Posterior vena cava (tissue), 2 donors: ENCODE measurements at places on chromosomes 1 and 21. TPM values are rescaled to one million over a fixed set of nuclear protein-coding genes. Genes with fewer than 3 reads are reported as not detected.
A peak's percentile ranks its signal among the peaks of the same experiment; 100 is the strongest.

Gene APH1A
- 56.2 TPM for total RNA-seq

DNA sequence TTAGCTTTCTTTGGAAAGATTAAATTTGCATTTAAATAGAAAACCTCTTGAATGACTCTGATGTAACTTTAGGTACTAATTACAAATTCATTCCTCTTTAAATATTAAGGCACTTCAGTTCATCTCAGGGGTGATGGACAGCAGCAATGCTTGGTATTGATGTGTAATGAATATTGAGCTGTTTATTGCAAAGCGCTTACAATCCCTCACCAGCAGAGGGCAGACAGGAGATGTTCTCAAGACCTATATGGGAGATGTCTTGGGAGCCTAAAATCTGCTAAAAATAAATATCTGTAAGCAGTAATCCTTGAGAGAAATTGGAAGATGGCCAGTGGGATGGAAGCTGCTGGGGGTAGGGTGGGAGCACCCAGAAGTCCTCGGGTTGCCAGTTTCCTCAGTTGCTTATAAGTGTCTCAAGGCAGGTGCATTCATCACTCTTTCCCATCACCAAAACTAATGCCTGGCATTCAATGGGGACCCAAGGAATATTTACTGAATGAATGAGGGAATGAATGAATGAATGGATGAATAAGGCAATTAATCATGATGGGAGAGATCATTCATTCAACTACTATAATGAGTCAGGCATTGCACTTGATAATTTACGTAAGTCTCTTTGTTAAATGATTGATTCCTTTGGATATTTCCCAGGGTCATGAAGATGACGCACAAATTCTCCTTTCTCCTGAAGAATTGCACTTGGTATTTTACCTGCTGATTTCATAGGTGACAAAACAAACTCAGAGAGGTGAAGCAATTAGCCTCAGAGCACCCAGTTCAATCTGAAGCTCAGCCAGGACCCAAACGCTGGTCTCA, 2.3 kb downstream of the KLHDC8A start:
- DNase-seq = no peak

DNA sequence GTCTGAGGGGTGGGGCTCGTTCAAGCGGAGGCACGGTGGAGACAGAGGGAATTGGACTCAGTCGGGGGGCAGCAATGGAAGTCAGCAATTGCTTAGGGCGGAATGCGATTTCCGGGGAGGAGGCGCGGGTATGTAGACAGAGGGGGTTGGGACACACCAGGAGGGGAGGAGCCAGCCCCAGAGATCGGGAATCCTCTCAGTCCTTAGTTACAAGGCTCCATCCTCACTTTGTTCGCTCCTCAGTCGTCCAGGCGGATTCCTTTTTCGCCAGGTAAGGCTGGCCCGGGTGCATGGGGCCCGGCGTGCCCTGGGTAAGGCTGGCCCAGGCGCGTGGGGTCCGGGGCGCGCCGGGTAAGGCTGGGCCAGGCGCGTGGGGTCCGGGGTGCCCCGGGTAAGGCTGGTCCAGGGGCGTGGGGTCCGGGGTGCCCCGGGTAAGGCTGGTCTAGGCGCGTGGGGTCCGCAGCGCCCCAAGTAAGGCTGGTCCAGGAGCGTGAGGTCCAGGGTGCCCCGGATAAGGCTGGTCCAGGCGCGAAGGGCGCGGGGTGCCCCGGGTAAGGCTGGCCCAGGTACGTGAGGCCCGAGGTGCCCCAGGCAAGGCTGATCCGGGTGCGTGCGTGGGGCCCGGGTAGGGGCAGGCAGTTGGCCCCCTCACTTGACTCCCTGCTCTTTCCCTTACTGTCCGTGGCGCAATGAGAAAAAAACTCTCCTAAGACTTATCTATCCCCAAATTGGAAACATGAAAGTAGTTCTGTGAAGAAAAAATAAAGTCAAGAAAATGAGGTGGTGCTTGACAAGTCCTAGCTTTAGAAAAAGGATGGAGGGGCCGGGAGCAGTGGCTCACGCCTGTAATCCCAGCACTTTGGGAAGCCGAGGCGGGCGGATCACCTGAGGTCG, at the start of gene L1TD1:
Gene L1TD1 (plus strand): TSS at position 199 of the 894 bp plus-strand sequence. CDS start 11,780 bp downstream, outside the sequence.
- peak; percentile 75 for DNase-seq

DNA sequence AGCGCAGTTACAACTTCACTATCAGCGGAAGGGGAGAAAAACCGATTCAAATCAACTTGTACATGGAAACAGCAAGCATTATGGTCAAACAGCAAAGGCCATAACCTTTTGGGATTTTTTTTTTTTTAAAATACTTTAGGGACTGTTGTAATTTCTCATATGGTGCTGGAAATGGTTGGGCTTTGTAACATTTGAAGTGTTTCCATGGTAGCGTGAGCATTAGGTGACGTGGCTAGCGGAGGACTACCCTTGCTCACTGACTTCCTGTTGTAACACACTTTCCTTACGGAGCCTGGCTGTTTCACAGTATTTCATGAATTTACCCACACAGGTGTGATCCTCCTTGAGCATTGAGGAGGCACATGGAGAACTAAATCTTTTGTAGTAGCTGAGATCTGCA, 269.5 kb downstream of the TM2D1 start:
- no peak for DNase-seq

- no peak for DNase-seq
These were observed 4.9 kb upstream of the TENT5C start for GRCh38 chr1:117600966-117601365.

DNA sequence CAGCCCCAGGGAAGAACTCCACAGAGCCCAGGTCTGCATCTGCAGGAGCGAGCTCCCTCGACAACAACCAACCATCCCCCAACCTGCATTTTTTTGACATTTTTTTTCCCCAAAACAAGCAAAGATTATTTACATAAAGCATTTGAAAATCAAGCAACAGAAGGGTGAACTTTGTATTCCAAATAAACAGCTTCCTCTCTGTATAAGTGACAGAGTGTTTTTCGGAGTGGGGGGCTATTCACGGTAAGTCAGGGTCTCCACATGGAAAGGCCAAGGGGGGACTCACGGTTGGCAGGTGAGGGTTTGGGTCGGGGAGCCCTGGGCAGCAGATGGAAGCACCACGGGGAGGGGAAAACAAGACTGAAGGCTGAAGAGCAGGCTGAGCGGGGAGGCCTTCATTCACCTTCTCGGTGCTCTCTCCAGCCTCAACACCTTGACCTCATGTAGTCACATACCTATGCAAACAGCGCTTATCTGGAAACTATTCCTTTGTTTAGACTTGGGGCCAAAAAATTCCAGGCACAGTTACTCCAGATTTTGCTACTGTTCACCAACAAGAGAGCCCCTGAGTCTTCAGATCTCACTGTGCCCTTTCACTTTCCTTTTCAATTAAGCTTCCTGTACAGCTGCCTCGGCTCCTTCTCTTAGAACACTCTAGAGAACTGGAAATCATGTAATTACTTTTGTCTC, 27.6 kb downstream of the C2CD2 start:
- DNase-seq = no peak

GRCh38 chr1:66275601-66276023, 258.3 kb upstream of the SGIP1 start:
- DNase-seq = no peak

GRCh38 chr1:180601512-180601911, 30.3 kb upstream of the XPR1 start:
- no peak for DNase-seq

DNA sequence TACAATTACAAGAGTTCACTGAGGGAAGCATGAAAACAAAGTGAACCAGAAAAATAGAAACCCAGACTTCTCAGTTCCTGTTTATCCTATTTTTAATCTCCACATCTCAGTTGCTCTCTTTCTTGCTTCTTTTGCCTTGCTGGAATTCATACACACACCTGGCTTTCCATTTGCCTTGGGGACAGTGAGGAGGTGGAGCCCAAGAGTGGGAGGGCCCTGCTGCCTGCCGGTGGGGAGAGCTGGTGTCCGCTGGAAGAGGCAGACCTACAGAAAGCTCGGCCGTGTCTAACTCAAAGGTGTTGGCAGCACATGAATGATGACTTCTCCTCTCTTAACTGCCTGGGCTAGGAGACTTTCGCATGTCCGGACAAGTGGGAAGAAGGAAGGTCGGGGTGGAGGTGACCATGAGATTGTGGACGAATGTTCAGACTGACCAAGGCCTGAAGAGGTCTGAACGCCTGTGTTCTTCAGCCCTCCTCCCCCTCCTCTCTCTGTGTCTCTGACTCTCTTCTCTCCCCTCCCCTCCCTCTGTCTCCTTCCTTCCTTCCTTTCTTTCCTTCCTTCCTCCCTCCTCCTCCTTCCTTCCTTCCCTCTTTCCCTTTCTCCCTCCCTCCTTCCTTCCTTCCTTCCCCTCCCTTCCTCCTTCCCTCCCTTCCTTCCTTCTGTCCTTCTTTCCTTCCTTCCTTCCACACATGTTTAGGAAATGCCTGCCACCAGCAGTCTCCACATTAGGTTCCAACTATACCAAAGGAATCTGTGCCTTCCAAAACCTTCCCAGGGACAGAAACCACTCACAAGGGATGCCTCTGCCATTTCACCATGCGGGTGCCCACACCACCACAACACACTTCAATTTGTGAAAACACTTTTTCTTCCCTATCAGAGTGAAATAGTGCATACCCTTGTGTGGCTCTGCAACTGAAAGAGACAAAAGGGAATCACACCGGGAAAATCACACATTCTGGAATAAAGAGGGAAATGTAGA, 157.3 kb upstream of the RUNX1 start:
- DNase-seq = no peak

Gene VSIG8
- total RNA-seq = 0.19 TPM

- DNase-seq = no peak
These were observed 86.0 kb downstream of the SIM2 start for GRCh38 chr21:36784947-36785346.

GRCh38 chr1:68036946-68037345, 13.5 kb downstream of the DIRAS3 start:
- DNase-seq = no peak

GRCh38 chr1:218411101-218411500, 66.0 kb downstream of the TGFB2 start:
- DNase-seq = no peak

Gene GREM2
- total RNA-seq = 4.9 TPM

Gene OR2G6
- total RNA-seq = not detected

Gene RGS13
- 1.2 TPM for total RNA-seq

DNA sequence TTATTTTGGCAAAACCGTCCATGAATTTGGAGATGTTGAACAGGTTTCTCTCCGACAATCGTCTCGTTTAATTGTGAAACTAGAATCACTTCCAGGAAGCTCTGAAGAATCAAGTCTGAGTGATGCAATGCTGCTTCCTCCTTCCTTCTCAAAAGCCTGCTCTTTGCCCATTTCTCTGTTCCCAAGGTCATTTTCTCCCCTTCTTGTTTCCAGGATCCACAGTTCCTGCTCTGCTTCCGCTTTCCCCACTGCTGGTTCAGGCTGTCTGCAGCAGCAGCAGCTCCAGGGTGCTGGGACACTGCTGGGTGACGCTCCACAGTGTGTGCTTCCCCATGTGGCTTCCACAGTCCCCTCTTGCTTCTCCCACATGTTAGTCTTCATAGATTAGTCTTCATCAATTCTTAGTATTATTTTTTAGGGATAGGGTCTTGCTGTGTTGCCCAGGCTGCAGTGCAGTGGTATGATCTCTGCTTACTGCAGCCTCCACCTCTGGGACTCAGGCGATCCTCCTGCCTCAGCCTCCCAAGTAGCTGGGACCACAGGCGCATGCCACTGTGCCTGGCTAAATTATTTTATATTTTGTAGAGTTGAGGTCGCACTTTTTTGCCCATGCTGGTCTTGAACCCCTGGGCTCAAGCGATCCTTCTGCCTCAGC, 156.2 kb downstream of the DYRK1A start:
- no peak for DNase-seq

Gene CR1
- 6.3 TPM for total RNA-seq

GRCh38 chr1:115282807-115283208, 55.2 kb downstream of the NGF start:
- DNase-seq = peak; percentile 92

GRCh38 chr1:220962031-220962751, 82.9 kb downstream of the HLX start:
- no peak for DNase-seq

- DNase-seq = peak; percentile 94
These were observed 17.4 kb downstream of the TNFRSF1B start for GRCh38 chr1:12184008-12184681.

- DNase-seq = peak; percentile 88
These were observed 28.3 kb upstream of the A3GALT2 start for GRCh38 chr1:33349081-33349759.

DNA sequence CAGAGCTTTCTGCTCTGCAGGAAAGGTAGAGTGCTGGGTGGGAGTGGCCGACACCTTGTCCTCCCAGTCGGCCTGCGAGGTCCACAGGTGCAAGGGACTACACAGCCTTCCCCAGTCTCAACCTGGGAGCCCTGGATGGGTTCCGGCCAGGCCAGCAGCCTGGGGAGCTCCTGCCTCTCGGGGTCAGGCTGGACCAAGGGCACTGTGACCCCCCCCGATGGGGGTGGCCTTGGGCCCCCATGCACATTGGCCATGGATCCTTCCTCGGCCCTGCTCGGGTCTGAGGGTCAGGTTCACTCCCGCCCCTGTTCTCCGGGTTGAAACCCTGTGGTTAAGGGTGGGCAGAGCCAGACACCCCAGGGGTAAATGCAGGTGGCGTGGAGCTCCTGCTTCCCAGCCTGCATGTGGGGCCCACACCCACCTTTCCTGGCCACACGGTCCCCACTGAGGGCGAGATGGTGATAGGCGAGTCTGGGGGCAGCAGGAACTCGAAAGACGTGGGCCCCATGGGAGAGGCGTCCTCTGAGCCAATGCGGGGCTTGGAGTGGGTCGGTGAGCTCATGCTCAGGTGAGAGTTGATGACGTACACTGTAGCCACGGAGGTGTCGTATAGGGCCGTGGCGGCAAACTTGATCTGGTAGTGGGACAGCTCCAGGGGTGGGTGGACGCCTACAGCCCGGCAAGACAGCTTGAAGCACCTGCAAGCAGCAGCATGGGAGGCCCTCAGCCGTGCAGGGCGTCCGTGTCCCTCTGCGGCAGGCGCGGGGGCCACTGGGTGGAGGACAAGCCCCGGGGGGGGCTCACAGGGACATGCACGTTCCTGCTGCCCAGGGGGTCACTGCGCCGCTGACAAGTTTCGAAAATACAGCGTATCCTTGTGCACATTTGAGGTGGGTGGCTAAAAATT, 10.8 kb upstream of the TMEM52 start:
- peak; percentile 72 for DNase-seq

Gene ESRRG
- 0.09 TPM for total RNA-seq

- DNase-seq = no peak
These were observed 4.9 kb downstream of the BCAN start for GRCh38 chr1:156646738-156647211.

Gene HHIPL2
- 0.42 TPM for total RNA-seq

DNA sequence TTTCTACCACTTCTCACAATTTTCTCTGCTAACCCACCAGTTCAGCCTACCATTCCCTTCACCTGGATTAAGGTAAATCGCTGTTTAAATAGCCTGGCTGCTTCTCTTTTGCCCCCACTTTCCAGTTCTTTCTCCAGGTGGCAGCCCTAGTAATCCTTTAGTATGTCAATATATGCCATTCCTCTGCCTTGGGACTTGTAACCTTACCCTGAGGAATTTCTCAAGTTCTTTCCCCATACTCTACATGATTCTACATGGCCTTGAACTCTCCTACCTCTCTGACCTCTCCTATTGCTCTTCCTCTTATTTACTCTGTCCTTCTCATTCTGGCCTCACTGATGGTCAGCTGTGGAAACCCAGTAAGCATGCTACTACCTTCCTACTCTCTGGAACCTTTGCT, 546.0 kb downstream of the PLA2G4A start:
- no peak for DNase-seq

Gene CORT
- 0.33 TPM for total RNA-seq

- peak; percentile 70 for DNase-seq
These were observed 18.0 kb downstream of the AGPAT3 start for GRCh38 chr21:43882952-43883545.
